NCI-H2107 (cell line): ENCODE measurements at places on chromosomes 3 and 15.

GRCh38 chr3:160765211-160765610, 9.2 kb downstream of the PPM1L start:
- DNase-seq: no peak

DNA sequence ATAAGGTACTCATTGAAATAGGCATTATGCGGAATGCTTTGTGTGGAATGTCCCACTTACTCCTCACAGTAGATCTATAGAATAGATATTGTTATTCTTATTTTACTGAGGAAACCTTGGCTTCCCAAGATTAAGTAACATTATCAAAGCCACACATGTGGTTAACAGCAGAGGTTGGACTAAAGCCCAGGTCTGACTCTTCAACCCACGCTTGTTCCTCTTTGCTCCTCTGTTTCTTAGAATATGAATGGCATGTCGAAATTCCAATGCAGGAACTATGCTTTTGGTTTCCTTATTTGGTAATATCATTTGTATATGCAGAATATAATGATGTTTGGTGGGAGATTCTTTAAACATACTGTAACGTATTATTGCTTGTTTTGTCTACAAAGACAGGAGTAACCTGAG, 818.8 kb upstream of the LMCD1 start:
- no peak for DNase-seq

DNA sequence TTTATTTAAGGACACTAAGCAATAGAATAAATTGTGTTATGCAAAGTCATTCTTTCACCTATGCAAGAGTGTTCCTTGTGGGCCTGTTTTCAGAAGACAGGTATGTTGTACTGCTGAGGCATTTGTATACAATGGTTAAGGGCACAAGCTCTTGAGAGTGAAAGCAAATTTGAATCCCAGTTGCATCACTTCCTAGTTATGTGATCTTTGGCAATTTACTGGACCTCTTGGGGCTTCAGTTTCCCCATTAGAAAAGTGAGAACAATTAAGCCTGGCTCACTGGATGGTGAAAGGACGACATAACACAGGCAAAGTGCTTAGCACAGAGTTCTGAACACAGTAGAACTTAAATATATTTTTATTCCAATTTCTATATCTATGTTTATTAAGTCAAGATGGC, 117.4 kb downstream of the EFHB start:
- no peak for DNase-seq

DNA sequence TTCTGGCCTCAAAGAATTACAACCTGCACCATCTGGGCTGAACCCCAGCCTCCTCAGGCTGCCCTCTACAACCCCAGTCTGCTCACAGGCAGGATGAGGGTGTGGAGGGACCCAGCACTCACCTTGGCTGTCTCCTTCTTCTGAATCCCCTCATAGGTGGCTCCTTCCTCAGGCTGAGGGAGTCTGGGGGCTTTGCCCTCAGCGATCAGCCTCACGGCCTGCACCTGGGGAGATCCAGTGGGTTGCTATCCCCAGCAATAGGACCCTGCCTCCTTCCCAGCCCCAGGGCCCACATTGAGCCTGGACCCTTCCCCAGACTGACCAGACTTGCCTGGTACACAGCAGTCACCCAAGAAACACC, 25.1 kb downstream of the ALDH1L1 start:
- DNase-seq: no peak

DNA sequence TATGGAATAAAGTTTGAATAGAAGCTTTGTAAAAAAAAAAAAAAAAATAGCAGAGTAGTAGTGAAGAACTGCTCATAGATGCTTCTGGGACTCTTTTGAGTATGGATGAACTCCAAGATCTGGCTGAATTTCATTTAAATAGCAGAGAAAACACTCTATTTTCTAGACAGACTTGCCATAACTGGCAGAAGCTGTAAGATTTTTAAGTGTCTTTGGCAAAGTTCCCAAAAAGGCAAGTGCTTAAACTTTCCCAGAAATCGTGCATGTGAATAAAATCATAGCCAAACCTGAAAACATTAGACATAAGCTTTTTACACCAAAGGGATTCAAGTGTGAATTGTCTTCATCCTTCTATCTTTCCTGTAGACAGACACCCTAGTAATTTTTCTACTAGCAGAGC, 110.3 kb upstream of the MITF start:
- no peak for DNase-seq
